ENCODE measurements at places on chromosomes 13 and 19.

GRCh38 chr19:33219261-33219815 is 6.3 kb downstream of the SLC7A10 start:
- DNase-seq = no peak

GRCh38 chr13:24742294-24742693 is 21.7 kb upstream of the RNF17 start:
- DNase-seq = no peak

DNA sequence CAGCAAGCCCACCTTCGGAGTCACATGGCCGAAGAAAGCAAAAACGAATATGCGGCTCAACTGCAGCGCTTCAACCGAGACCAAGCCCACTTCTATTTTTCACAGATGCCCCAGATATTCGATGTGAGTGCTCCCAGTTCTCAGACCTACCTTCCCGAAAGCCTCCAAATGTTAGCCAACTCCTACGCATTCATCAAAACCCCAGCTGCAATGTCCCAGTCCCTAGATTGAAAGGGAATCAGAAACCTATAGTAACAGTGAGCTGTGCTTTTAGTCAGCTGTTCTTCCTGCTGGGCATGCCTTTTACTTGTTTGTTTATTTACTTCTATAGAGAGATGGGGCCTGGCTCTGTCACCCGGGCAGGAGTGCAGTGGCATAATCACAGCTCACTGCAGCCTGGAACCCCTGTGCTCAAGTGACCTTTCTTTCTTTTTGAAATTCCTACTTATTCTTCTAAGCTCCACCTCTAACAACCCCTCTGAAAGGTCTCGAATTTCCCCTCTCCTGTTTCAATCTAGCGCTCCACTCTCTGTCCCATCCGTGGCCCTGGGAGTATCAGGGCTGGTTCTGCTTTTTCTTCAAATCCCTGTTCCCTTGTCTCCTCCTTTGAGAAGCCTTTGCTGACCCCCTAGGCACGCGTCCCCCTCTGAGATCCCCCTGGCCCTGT is 4.4 kb downstream of the TRIP10 start:
- no peak for DNase-seq

- DNase-seq = no peak
These were observed 3.0 kb upstream of the PLIN4 start for GRCh38 chr19:4521170-4521887.

- no peak for DNase-seq
These were observed 8.6 kb downstream of the AKAP11 start for GRCh38 chr13:42280537-42280936.

GRCh38 chr19:52991484-52991883 is 22.2 kb upstream of the ERVV-1 start:
- DNase-seq = no peak

GRCh38 chr19:10033614-10034013 is 20.3 kb downstream of the RDH8 start:
- no peak for DNase-seq

DNA sequence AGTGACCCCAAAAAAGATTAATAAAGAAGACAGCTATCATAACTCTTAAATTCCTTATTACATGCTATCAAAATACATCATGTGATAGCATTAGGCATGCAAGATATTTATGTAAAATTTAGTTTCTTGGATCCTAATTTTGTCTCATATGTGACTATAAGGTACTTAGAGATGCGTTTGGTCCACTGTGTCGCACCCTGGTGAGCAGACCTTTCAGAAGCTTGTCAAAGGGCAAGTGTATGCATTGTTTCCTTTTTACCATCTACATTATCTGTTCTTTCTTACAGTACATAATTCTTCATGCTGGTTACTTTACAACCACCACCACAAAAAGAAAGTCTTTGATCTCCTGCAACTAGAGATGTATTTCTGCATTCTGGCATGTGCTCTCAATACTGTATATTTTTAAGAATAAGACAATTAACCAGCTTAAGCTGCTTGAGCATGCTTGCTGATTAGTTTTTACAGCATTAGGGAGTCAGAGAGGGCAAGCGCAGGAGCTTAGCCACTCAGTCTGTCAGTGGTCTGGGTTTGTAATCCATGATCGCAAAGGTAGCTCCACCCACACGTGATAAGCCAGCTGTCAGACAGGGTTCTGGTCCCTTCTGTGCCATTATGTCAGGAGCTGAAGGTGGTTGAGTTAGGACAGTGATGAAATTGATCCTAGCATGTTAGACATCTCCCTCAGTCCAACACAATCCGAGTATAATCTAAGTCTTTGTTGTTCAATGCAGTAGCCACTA is 500.9 kb downstream of the MYO16 start:
- DNase-seq = no peak

GRCh38 chr19:50492303-50493052 is 15.8 kb upstream of the GARIN5A start:
- no peak for DNase-seq

GRCh38 chr19:28737021-28737895 is 475.7 kb downstream of the UQCRFS1 start:
- peak; percentile 38 for DNase-seq

- no peak for DNase-seq
These were observed 297.1 kb downstream of the COG6 start for GRCh38 chr13:39952249-39953233.

- no peak for DNase-seq
These were observed 63.2 kb downstream of the SHISA2 start for GRCh38 chr13:25988661-25989060.

DNA sequence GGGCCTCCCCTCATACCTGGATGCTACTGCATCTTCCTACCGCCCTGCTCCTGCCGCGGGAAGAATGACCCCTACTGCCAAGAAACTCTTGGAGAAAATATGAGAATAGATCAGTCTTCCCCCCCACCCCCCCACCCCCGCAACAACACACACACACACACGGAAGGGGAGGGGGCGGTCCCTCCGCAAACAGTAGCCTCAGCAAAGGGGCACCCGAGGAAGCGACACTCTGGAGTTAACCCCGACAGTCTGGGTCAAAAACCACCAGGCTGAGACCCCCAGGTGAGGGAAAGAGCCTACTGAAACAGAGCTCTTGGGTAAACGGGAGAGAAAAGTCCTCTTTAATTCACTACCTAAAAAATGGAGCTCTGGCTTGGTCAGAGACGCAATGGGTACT is 1.2 kb downstream of the MED26 start:
- DNase-seq = no peak

DNA sequence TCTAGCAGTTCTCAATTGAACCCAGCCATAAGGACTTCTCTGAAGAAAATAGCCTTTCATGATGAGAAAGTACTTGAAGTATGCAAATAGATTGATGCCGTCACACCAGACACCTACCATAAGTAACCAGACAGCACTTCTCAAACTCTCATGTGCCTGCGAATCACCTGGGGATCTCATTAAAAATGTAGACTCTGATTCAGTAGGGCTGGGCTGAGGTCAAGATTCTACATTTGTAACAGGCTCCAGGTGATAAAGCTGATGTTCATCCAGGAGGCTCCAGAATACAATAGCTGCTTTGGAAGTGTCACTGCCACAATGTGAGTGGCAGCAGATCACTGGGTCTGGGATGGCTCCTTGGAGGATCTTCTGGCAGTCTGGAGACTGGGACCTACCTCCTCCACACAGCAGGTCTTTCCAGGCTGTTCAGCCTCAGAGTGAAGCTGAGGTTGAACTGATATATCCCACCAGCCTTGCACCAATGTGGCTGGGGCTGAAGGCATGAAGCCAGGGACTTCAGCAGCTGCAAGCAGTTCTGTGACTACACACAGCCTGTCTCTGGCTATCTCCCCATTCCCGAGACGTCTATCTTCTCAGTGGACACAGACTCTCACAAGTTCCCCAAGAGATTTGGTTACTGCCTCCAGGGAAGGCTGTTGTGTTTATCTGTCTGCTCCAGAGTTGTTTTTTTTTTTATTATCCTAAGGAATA is 9.1 kb downstream of the MBNL2 start:
- DNase-seq = no peak

DNA sequence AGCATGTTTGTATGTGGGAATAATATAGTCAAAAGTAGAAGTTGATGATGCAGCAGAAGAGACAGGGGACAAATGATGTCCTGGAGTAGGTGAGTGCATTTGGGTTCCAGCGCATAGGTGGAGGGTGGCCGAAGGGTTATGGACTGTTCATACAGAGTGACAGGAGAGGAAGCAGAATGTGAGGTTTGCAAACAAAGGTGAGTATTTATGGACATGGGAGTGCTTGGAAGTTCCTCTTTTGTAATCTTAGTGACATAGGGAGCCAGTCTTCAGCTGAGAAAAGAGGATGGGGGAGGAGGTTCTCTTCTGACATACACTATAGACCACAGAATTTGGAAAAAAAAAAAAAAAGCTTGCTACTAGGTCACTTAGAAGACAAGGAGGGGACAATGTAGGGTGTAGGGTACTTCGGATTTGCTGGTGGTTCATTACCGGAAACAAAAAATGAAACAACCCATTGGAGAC is 331.6 kb downstream of the DLEU7 start:
- no peak for DNase-seq

DNA sequence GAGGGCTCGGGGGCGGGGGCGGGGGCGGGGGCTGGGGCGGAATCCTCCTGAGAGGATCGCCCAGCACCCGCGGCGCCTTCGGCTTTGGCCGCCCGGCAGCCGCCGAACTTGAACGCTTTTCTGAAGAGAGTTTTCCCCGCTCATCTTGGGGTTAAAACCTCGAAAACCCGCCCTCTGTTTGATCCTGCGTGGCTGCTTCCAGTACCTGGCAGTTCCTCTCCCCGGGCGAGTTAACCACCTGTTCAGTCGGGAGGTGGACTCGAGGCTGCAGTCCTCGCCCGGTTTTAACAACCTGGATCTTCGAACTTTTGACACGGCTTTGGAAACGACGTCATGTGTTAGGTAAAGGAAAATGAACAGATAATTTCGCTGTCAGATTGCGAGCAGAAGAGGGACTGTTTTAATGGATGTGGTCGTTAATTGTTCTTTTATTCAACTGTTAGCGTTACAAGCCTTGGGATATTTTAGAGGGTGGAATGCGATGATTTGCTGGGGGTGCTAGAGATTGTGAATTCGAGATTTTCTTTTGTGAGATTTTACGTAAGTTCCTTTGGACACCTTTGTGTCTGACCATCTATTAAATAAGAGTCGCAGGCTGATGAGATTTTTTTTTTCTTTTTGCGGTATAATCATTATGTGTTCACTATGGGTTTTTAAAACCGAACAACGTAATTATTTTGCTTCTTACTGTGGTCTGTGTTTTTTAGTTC is 1.0 kb downstream of the FNDC3A start:
- peak; percentile 68 for DNase-seq

GRCh38 chr13:66329988-66330451 is 900.1 kb downstream of the PCDH9 start:
- DNase-seq = peak; percentile 70

DNA sequence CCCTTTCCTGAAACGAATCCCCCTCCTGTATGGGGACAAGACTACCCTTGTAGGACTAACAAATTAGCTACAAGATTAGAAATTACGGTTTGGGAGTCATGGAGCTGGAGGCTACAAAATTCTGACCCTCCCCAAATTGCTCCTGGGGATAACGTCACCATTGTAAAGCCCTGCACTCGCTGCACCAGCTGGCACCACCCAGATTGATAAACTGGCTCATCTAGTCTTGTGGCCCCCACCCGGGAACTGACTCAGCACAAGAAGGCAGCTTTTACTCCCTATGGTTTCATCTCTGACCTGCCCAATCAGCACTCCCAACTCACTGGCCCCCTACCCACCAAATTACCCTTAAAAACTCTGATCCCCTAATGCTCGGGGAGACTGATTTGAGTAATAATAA is 150.6 kb upstream of the TSC22D1 start:
- DNase-seq = no peak

DNA sequence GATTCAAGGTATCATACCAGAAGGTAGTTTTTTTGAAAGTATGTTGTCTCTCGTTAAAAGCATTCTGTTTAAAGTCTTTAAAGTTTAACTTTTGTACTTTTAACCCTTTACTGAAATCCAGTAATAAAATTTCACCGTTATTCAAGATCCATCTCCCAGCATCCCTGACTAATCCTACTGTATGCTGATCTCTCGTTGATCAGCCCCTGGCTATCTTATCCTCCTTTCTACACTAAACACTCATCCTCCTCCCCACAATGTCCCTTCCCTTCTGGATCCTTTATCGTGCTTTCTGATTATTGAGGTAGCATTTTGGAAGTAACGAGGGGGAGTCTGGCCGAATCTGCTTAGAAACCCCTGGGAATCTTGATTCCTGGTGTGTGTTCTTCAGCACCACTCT is 1.3 kb downstream of the TPP2 start:
- DNase-seq = peak; percentile 12

DNA sequence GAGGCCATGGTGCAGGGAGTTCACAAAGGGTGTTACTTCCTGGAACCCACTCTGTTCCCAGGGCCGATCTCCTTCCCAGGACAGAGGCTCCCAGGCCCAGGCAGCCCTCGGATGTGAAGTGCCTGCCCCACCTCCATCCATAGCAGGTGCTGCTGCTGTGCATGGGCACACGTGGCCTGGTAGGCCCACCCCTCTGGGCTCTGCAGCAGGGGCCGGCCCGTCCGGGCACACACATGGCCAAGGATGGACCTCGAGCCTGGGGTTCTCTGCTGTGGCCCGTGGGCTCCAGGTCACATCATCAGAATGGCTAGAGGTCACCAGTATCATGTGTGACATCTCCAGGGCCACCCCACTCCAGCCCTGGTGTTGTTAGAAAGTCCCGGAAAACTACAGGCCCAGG is 71.8 kb downstream of the GADD45B start:
- DNase-seq = no peak

DNA sequence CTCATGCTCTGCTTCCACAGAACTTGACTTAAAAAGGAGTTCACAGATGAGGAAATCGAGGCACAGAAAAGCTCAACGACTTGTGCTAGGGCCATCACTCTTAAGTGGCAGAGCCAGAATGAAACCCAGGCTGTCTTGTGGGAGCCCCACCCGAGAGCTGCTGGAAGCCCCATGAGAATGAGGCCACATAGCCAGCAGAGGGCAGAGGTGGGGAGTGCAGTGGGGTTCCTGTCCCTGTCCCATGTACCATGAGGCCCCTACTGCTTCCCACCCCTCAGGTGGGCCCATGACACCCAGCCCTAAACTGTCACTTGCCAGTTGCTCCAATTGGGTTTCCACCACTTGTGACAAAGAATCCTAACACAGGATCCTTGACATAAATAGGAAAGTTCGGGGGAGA is 175.9 kb downstream of the IRS2 start:
- no peak for DNase-seq

GRCh38 chr13:32883474-32883873 is 132.7 kb upstream of the KL start:
- DNase-seq = peak; percentile 82

- no peak for DNase-seq
These were observed 54.6 kb downstream of the LACC1 start for GRCh38 chr13:43934273-43934672.

DNA sequence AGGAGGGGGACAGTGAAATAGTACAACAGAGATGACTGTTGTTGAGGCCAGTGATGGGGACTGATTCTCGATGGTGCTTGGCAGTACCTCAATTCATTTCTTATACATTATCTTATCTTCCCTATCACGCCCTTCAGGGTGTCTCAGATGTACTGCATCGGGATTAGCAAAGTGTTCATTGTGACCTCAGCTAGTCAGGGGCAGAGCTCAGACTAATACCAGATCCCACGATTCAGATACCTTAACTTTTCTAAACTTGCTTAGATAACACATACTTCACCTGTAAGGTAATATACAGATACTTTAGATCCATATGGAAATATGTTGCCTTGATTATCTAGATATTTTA is 720.6 kb downstream of the EFNB2 start:
- no peak for DNase-seq

GRCh38 chr19:50912727-50913716 is 1.8 kb upstream of the KLK4 start:
- DNase-seq = no peak

GRCh38 chr19:58338825-58339558 is 12.2 kb downstream of the ZSCAN22 start:
- DNase-seq = no peak

- no peak for DNase-seq
These were observed 34.0 kb downstream of the DPF1 start for GRCh38 chr19:38190061-38190460.

Measured in NCI-H1092 treated with DMSO at 0.1 percent for 48 hours (cell line).